ENCODE measurements at places on chromosomes 4 and X. TPM values are rescaled to one million over a fixed set of nuclear protein-coding genes. Genes with fewer than 3 reads are reported as not detected.

The SHOX gene
- total RNA-seq, result 0.36 TPM

GRCh38 chr4:162841753-162842152, 324.9 kb downstream of the NAF1 start:
- DNase-seq, result no peak

DNA sequence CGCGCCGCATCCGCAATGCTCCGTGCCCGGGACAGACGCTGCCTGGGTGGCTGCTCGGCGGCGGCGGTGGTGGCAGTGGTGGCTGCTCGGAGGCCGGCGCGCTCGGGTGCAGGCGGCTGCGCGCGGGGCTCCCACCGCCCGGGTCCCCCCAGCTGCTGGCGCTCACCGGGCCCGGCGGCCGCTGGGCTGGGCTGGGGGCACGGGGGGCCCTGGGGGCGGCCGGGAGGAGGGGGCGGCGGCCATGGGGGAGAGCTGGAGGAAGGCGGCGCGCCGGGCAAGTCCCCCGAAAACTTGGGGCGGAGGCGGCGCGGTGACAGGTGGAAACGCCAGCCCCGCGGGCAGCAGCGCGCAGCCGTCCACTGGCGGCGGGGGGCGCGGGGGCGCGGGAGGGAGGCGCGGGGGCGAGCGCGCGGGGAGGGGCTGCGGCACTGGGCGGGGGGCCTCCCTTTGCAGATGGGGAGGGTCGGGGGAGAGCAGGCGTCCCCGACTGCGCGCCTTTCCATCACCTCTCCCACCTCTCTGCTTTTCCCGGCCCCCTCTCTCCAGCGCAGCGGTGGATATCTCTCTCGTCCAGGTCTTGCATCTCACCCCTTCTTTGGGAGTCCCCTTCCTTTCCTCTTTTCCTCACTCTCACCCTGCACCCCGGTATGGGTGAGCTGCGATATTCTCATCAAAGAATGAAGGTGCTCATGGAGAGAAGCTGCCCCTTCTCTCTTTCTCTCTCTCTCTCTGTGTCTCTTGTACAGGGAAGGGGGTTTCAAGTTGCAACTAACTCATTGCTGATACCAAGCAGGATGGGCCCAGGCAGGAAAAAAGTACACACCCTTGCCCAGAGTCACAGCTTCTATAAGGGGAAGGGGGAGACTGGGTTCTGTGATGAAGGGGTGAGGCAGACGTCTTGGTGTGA, 83.7 kb upstream of the DHRSX start:
- DNase-seq, result no peak

GRCh38 chr4:152536545-152537182, 772 bp upstream of the FBXW7 start:
- no peak for DNase-seq

- DNase-seq, result no peak
These were observed 152.6 kb downstream of the GRIA3 start for GRCh38 chrX:123336666-123337065.

The FHIP1A gene
- 32.1 TPM for total RNA-seq
